Fibroblast of skin of scalp (primary cell): ENCODE measurements at places on chromosomes 6 and 20.
A peak's percentile ranks its signal among the peaks of the same experiment; 100 is the strongest.

DNA sequence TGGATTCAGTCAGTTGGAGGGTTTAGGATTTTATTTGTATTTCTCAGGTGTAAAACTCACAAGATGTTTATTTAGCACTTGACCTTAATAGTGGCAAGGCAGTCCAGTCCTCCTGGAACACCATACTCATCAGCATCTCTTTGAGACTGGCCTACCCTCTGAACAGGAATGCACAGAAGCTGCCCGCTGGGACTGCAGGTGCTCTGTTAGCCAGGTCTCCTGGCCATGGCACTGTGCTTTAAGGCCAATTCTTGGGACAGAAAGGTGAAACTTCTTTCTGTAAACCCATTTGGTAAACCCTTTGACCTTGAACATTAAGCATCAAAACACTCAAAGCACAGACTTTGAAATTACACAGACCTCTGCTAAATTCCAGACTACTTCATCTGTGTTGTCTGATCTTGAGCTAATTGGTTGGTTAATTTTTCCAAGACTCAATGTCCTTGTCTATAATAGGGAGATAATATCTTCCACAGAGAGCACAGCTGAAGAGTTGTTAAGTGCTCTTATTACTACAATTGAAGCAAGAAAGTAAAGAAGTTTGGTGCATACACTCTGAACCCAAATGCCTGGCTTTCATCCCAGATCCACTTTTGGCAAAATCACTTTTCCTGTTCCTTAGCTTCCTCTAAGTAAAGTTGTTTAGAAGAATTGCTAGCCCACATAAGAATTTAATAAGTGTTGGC is 54.9 kb upstream of the NT5E start:
- no peak for DNase-seq

- no peak for DNase-seq
These were observed 596.2 kb downstream of the KIF16B start for GRCh38 chr20:15977026-15977425.

DNA sequence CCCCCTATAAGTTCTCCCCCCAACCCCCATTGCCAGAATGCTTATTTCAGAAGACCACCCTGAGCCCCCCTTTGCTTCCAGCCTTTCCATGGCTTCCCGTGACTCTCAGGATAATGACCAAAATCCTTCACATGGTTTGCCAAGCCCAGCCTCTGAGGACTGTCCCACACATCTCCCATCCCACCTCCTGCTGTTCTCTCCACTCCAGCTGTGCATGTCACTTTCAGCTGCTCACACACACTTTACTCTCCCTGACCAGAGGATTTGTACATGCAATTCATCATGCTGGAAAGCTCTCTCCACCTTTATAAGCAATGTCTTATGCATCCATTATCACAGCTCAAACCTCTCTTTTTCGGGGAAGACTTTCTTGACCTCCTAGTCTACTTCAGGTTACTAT is 164.2 kb downstream of the PRL start:
- DNase-seq: no peak

DNA sequence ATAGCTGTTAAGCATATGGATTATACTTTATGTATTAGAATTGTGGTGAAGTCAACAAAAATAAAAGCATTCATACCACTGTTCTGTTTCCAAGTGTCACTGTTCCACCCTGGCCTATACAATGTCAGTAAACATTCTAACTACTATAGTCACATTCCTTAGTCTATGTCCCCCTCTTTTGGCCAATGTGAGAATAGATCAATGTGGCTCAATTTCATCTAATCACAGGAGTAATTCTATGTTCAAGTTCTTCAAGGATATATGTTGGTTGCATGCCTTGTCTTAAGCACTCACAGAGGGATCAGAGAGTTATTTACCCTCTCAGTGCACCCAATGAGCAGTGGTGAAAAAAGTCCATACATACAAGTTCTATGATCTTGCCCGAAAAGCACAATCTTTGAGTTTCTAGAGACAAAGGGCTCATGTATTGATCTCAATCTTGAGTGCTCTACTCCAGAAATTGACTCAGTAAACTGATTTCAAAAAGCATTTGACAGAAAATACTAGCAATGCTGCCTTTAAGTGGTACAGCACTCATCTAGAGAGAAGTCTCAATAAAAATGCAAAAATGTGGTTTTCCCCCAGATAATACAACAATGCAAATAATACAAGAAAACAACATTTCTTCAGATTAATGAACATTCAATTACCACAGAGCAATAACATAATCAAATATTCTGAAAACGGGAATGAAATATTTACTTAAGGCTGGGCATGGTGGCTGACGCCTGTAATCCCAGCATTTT is 16.5 kb downstream of the SMLR1 start:
- DNase-seq: peak; percentile 70

DNA sequence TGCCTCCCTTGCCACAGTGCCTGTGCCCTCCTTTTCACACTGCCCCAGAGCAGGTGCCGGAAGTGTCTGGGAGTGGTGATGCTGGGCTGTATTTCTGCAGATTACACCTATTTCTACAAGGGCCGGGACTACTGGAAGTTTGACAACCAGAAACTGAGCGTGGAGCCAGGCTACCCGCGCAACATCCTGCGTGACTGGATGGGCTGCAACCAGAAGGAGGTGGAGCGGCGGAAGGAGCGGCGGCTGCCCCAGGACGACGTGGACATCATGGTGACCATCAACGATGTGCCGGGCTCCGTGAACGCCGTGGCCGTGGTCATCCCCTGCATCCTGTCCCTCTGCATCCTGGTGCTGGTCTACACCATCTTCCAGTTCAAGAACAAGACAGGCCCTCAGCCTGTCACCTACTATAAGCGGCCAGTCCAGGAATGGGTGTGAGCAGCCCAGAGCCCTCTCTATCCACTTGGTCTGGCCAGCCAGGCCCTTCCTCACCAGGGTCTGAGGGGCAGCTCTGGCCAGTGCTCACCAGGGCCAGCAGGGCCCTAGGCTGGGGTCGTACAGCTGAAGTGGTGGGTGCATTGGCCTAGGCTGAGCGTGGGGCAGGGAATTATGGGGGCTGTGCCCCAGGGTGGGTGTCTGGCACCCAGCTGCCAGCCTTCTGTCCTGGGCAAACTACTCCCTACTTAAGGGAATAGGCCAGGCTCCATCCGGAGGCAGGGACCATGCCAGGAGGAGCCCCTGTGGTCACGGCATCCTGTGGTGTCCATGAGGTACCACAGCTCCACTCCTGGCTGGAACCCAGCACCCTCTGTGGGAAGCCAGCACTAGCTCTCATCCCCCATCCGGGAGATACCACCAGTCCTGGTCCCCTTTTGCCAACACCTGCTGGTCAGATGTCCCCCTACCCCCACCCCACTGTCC is 3.5 kb downstream of the MMP24OS start:
- DNase-seq: no peak

DNA sequence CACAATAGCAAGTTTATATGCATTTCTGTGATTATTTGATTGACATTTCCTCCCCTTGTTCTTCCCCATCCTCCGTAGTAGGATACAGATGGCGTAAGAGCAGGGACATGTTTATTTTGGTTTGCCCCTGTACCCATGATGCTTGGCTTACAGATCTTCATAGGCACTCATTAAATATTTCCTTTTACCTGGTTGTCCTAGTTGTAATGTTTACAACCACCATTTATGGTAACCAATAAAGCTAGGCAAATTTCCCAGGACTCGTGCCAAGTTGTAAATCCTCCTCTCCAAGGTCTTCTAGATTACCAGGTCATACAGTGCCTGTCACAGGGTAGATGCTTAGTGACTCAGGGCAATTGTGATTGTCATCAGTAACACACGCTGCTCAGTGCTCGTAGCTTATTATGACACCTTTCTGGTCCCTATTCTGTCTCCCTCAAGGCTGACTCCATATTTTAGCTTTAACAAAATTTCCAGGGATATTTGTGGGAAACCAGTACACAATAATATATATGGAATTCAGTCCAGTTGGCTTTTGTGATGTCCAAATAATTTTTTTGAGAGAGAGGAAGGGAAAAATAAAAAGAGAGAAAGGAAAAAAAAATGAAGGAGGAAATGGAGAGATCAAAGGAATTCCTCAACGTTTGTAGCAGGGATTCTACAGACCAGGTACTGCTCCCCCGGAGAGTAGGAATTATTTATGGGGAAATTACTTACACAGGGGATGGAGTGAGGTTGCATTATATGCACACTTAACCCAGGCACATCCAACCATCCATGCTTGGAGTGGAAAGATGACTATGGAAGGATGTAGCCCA is 24.6 kb downstream of the CYP24A1 start:
- no peak for DNase-seq

- DNase-seq: no peak
These were observed 31.3 kb downstream of the TRMT6 start for GRCh38 chr20:5918856-5919625.

- peak; percentile 71 for DNase-seq
These were observed 88.4 kb downstream of the HFE start for GRCh38 chr6:26175428-26176181.

GRCh38 chr6:168072730-168073129 is 6.3 kb downstream of the FRMD1 start:
- no peak for DNase-seq

DNA sequence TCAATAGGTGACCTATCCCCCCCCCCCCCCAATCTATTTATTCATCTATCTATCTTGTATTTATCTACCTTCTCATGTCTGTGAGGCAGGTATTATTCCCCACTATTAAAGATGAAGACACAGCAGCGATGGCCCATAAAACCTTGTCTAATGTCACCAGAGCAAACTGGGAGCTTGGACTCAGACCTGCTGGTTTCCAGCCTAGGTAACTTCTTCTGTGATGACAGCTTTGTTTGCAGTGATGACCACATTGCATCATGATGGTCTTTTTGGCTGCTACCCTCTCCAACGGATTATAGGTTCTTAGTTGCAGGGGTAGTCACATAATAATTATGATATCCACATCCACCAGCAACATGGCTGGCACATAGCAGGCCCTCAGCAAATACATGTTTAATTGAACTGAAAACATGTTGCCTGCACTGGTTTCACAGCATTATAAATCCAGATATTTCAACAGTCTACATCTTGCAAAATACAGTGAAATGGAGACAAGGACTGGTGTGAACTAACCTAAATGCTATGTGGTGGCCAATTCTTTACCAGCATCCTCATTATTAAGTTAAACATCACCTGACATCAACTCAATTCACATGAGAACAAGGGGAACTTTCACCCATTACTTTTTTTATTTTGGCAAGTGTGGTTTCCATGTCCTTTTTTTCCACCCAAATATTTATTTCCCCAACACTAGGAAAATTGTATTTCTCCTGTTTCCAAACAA is 712.5 kb upstream of the NRSN1 start:
- peak; percentile 27 for DNase-seq

DNA sequence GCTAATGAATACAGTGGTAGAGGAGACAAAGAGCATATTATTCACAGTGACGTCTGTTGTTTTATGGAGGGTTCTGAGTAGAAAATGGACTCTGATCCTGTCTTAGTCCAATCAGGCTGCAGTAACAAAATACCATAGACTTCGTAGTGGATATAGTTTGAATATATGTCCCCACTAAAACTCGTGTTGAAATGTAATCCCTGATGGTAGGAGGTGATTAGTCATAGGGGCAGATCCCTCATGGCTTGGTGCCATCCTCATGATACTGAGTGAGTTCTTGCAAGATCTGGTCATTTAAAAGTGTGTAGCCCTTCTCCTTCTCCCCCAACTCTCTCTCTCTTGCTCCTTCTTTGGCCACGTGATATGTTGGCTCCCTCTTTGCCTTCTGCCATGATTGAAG is 82.5 kb downstream of the CD83 start:
- DNase-seq: peak; percentile 44

- DNase-seq: no peak
These were observed 9.3 kb downstream of the PKHD1 start for GRCh38 chr6:52077961-52078625.

GRCh38 chr6:35954333-35954732 is 33.4 kb upstream of the SRPK1 start:
- no peak for DNase-seq

DNA sequence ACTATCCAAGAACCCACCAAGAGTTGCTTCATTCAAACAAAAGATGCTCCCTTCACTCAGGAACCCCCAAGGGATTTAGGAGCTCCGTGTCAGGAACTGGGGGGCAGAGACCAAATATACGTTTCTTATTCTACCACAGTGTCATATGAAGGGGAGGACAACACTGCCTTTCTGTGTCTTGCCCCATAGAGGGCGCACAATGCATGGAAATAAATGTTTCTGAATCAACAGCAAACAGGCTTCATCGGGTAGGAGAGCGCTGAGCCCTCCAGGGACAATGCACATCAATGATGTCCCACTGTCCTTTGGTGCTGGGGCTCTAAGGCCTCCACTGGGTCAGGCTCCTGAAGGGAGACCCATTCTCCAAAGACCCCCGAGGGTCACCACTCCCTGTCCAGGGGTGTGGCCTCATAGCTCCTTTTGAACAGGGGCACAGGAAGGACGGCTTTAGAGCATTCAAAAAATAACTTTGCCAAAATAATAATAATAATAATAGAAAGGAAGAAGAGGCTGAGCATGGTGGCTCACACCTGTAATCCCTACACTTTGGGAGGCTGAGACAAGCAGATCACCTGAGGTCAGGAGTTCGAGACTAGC is 31.1 kb downstream of the PLG start:
- peak; percentile 53 for DNase-seq

- no peak for DNase-seq
These were observed 7.5 kb downstream of the HELZ2 start for GRCh38 chr20:63566395-63567135.

- peak; percentile 50 for DNase-seq
These were observed 5.5 kb downstream of the OGFRL1 start for GRCh38 chr6:71294121-71294523.

GRCh38 chr20:47620808-47621805 is 119.4 kb downstream of the NCOA3 start:
- DNase-seq: peak; percentile 73

DNA sequence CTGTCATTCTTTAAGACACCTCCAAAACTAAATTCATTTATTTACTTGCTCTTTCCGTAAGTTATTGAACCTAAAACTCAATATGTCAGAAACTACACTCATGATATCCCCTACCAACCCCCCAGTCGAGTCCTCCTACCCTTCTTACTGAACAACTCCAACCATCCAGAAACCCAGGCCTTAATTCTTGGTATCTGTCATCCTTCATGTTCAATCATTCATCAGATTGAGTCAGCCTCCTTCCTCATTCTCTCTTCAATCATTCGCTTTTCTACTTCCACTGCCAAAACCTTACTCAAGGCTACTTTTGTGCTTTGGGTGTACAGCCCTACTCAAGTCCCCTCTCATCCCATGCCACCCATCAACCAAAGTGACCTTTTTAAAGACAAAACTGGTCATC is 95.7 kb downstream of the SMLR1 start:
- DNase-seq: no peak

GRCh38 chr6:6505111-6505510 is 83.4 kb upstream of the LY86 start:
- DNase-seq: no peak

GRCh38 chr20:43554369-43554768 is 4.5 kb upstream of the SGK2 start:
- no peak for DNase-seq
